ENCODE measurements at places on chromosomes 1 and 21.

- DNase-seq, result no peak
Measured at GRCh38 chr1:17616731-17617279, 77.3 kb downstream of the ARHGEF10L start.

DNA sequence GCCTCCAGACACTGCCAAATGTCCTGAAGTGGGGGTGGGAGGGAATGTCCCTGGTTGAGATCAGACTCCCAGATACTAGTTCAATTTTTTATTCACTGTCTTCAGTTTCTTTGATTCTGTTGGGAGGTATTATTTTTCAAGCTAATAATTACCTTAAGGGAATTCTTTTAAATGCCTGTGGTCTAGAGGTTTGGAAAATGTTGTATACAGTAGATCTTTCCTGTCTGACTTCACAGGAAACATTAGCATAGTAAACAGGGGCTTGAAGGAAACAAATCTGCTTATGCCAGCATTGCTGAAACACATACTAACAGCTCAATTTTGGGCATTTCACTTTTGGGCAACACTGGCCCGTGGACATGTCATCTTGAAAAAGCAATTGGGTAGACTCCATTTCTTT lies 84.3 kb upstream of the HP1BP3 start:
- DNase-seq, result no peak

- no peak for DNase-seq
Measured at GRCh38 chr21:45457832-45458172, 52.8 kb downstream of the COL18A1 start.

DNA sequence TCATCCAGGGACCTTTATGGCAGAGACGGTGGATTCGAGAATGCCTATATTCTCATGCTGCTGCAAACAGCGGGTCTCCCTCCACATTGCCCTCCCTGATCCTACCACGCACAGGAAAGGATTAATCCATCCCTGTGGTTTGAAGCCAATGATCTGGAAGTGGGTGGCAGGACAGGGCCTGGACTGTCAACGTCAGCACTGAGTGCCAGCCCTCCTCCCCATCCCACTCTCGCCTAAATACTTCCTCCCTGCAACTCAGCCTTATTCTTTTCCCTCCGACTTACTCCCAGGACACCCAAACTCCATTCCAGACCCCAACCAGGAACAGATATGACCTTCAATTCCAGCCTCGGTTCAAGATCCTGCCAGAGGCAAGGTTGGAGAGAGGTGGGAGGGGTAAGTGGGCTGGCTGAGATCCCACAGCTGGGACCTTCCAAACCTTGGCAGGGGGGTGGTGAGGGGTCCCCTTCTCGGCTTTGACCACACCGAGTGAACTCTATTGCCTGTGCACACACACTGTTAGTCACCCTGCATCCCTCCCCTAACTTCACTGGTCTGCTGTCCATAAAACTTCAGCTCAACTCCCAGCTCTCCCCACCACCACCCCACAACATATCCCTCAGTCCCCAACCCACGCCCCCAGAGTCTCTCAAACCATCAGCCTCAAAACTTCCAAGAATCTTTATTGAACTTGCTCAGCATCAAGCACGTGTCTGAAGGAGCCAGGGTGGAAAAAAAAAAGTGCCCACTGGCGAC lies 2.4 kb upstream of the S100A5 start:
- no peak for DNase-seq

- no peak for DNase-seq
Measured at GRCh38 chr21:34075760-34076660, 2.6 kb downstream of the MRPS6 start.

GRCh38 chr1:181763736-181764135 lies 280.4 kb downstream of the CACNA1E start:
- no peak for DNase-seq

GRCh38 chr1:167333124-167333523 lies 112.4 kb downstream of the POU2F1 start:
- no peak for DNase-seq

- no peak for DNase-seq
Measured at GRCh38 chr1:15852828-15853302, 5.4 kb downstream of the SPEN start.

- DNase-seq, result no peak
Measured at GRCh38 chr1:157399343-157399983, 152.9 kb downstream of the FCRL5 start.

DNA sequence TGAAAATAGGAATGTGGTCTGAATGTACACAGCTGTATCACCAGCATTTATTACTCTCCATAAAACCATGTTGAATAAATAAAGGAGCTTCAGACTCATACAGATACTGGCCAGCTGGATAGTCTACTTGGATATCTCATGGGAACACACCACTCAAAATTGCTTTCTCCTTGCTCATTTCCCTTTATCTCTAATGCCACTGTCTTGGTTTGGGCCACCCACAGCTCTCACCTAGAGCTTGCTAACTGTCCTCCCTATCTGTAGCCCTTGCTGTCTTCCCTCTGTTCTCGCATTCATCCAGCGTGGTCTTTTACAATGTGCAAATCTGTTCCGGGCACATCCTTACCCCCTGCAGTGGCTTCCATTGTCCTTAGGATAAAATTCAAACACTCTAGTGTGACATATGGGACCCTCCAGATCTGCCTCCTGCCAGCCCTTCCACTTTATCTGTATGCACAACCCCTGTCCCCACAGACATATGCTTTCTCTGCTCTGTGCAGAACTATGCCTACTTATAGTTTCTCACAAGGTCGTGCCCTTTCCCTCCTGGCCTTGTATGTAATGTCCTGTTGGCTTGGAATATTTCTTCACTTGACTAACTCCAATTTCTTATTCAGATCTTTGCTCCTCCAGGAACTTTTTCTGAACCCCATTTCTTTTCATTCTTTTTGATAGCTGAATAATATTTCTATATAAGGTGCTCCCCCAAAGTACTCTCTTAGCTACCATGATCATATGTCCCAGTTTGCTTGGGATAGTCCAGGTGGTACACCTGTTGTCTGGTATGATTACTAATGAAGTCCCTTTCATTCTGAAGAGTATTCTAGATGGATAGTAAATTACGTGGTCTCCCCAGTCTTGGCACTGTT lies 2.9 kb downstream of the FLVCR1 start:
- DNase-seq, result no peak

GRCh38 chr1:41629571-41629970 lies 145.1 kb upstream of the EDN2 start:
- DNase-seq, result no peak

GRCh38 chr1:17844185-17844826 lies 89.2 kb downstream of the ACTL8 start:
- no peak for DNase-seq

DNA sequence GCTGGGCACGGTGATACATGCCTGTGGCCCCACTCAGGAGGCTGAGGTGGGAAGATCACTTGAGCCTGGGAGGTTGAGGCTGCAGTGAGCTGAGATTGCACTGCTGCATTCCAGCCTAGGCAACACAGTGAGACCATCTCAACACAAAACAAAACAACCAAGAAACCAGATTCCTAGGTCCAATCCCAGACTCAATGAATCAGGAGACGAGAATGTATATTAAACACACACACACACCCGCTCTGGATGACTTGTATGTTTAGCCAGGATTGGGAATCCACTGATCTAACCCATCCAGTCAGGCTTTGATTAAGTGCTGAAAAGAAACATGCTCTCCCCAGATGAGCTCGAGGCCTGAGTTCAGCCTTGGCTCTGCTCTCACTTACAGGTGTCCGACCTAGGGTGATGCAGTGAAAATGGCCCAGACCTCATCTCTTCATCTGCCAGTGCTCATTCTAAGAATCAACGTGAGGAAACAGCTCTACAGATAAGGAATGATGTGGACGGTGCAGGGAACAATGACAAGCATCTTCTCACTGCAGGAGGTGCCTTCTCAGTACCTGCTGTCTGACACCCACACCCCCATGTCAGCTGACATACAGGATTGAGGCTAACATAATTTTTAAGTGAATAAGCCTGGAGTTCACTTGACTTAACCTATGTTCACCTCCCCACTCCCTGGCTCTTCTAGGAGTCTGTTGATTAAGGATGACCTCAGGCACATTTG lies 15.3 kb upstream of the SRSF4 start:
- no peak for DNase-seq

GRCh38 chr1:67686267-67687197 lies 1.5 kb downstream of the GADD45A start:
- peak; percentile 49 for DNase-seq

DNA sequence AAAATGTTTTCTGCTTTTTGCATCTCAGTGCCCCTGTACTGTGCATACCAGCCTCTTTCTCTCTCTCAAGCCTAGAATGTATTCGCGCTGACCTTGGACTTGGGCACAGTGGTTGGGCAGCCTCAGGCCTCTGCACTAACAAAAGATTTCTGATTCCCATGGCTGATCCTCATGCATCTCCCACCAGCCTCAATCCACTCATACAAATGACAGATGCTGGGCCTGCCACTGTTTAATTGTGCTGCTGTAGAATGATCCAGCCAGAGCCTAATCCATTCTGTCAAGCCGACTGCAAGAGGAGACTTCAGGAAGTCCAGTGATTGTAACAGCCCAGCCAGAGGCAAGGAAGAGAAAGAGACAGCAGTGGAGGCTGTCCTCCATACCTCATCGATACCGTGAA lies 180.8 kb downstream of the ASTN1 start:
- no peak for DNase-seq

All from iPS-NIHi11 (cell line).